ENCODE measurements at places on chromosomes 6 and 20.

DNA sequence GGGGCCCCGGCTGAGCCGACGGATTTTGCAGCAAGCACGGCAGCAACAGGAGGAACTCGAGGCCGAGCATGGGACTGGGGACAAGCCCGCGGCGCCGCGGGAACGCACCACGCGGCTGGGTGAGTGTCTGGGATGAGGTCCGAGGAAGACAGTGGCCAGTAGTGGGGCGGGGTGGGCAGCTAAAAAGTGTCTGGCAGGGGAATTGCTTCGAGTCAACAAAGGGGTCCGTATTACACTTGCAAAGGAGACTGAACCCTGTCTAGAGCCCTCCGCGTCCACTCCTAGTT is 356 bp downstream of the BYSL start:
- no peak for DNase-seq

- no peak for DNase-seq
These were observed 308.2 kb downstream of the PHF3 start for GRCh38 chr6:63943826-63944225.

GRCh38 chr6:150876598-150876997 is 11.1 kb downstream of the MTHFD1L start:
- DNase-seq, result no peak

GRCh38 chr20:24673678-24674570 is 204.5 kb downstream of the SYNDIG1 start:
- no peak for DNase-seq

DNA sequence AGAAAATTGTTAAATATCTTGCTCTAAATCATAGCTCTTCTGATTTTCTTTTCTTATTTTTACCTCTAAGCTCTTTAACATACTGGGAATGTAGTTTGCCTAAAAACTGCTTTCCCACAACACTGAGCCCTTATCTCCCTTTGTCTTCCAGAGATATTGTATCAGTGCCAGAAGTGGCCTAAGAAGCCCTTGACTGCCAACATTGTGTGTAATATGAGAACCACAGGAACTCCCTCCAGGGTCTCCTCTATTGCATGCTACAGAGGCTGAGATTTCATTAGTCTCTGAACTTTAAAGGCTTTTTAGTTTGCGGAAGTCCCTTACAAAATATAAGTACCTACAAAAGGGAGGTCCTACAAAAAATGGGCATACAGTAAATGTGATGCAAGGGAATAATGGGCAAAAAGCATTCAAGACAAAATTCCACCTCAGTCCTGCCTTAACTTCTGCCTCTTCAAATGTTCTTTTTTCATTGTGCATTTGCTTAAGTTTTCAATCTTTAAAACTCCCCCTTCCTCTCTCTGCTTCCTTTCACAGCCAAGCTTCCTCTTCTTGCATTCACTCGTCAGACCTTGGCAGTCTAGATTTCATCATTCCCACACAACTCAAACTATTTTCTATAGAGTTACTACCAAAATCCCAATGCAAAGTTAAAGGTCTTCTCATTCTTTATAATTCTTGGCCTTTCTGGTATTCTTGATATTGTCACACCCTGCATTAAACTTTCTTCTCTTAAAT is 76.5 kb downstream of the ADGRG6 start:
- no peak for DNase-seq

DNA sequence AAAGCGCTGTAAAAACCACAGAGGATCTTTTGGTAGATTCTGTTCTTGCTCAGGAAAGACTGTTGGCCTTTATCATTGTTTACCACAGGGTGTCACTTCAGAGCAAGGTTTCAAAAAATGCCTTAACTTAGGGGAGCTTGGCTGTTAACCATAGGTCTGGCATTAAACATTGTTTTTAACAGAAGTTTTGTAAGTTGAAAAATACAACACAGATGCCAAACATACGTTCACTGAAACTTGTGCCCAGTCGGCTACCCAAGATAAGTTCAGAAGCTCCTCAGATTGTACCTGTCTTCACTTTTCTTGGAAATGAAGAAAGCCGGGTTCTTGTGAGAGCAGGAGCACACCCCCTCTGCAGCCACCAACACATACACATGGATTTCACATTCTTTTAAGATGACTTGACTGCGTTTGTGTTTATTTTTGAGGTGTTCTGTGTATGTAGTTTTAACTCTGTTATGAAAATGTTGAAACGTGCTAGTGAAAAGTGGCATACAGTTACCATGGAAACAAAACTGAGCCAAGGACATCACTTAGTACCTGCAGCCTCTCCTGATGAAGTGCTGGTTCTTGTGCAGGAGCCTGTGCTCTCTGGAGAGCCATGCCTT is 64.9 kb downstream of the SYCP2L start:
- no peak for DNase-seq
